NCI-H510A (cell line): ENCODE measurements at places on chromosomes 6 and 20.
A peak's percentile ranks its signal among the peaks of the same experiment; 100 is the strongest.

- DNase-seq, result peak; percentile 36
Observed at GRCh38 chr20:12241065-12241464, 323.4 kb downstream of the BTBD3 start.

GRCh38 chr6:40253420-40253819 is 319.2 kb upstream of the MOCS1 start:
- no peak for DNase-seq

DNA sequence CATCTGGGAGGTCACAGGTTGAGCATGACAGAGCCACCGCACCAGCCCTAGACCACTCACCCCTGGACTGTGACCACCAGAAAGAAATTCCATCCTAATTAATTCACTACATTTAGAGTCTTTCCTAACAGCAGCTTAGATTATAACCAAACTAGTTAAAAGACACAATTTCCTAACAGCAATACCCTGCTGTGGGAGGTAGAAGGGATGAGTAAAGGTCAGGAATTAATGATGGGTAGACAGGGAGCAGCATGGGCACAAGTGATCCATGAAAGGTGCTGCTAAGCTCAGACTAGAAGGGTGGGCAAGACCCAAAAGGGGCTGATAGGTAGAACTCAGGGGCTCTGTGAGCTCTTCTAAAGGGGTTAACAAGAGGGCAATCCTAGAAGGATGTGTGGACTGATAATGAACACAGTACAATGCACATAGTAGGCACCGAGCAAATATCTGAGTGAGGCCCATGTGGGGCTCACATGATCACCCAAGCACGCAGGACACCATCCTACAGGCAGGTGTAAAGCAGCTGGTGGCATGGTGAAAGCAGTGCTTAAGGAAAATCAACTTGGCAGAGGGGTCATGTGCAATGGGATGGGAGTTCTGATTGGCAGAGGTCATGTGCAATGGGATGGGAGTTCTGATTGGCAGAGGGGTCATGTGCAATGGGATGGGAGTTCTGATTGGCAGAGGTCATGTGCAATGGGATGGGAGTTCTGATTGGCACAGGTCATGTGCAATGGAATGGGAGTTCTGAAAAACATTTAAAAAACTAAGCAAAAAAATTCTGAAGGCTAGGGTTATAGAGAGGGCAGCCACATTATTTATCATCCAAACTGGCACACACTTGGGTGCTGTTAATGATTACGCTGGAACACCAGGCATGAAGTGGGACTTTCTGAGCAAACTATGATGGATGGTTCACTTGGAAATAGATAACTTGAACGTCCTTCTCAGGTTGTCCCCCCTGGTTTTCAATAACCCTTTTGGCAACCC is 188.2 kb upstream of the FOXQ1 start:
- DNase-seq, result no peak

DNA sequence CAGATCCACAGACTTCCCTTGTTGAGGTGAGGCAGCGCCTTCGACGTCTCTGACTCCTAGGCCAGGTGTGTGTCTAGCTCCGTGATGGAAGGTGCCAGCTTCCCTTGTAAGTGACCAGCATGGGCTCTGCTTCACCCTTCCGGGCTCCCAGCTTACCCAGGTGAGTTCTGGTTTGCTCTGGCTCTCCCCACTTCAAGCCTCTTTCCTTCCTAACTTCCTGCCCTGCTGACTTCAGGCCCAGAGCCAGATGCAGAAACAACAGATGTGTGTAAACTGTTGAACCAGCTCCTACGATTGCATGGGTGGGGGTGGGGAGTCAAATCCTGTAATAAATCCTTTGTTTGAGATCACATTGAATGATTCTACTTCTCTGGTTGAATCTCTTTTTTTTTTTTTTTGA is 51.6 kb upstream of the BMP6 start:
- peak; percentile 38 for DNase-seq

DNA sequence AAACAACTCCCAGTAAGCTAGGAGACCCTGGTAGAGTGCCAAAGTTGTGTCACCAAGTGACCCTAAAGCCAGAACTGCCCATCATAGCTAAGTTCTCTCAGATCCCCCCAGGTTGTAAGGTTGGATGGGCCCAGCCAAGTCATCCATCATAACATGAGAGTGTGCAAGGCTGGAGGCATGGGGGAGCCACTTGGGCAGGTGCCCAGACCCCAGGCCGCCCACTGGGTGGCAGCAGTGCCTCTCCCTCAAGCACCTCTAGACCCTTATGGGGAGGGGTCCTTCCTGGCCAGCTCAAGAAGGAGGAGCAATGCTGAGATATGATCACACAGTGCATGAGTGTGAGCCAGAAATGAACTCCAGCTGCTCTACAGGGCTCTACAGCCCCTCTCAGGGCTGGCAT is 154.5 kb downstream of the MYLK4 start:
- DNase-seq, result no peak

GRCh38 chr20:51396365-51396909 is 146.1 kb downstream of the NFATC2 start:
- no peak for DNase-seq

GRCh38 chr6:47647188-47647587 is 51.2 kb upstream of the ADGRF4 start:
- no peak for DNase-seq

DNA sequence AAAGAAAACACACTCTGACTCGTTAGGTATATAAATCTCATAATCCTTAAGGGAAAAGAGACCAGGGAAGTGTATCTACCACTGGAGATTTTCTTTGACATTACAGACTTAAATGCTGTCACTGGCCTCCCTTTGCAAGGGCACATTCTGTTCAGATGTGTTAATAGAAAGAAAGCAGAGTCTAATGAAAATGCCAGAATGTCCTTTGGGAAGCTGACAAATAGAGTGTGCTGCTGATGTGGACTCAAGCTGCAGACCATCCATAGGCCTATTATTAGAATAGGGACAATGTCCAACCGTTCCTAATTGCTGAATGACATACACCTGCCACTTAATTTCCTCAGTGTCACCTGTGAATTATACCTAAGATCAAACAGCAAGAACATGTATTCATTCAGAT is 41.2 kb downstream of the SLC35D3 start:
- no peak for DNase-seq

GRCh38 chr6:43629104-43629504 is at the start of gene GTPBP2:
TSS of gene GTPBP2 (minus strand) at chr6:43629264. CDS start at chr6:43629162, 102 bp downstream.
- DNase-seq, result peak; percentile 99

GRCh38 chr6:155120034-155120433 is 124.9 kb downstream of the TIAM2 start:
- no peak for DNase-seq

- no peak for DNase-seq
Observed at GRCh38 chr20:47202733-47203667, 153.5 kb downstream of the ZMYND8 start.

- peak; percentile 3 for DNase-seq
Observed at GRCh38 chr6:140921366-140922226, 1211.1 kb upstream of the GJE1 start.
